ENCODE measurements at places on chromosomes 1 and 21.

GRCh38 chr1:112956544-112957132, 642 bp upstream of the SLC16A1 start:
- DNase-seq = no peak

DNA sequence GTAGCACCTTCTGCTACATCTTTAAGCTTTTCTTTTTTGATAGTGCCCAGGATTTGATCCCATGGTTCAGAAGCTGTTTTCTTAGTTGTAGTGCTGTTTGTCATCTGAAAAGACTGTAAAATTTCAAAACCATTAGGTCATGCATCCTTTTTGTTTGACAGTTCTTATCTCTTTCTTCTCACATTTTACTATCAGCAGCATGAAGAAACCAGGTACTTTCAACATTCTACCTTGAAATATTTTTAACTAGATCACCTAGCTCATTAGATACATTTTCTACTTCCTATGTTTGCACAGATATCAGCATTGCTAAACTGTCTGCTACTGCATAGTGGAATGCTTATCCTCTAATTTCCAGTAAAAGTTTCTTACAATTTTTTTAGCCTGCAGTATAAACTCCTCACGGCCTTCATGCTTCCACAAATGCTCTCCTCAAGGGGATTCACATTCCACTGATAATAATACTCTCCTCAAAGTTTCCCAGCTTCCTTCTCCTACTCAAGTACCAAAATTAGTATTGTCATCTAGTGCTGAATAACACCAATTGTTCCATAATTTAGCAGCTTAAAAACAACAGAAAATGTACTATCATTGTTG, 243.9 kb upstream of the ZRANB2 start:
- DNase-seq = no peak

- DNase-seq = no peak
Observed at GRCh38 chr1:12057382-12057781, 5.7 kb upstream of the TNFRSF8 start.

- no peak for DNase-seq
Observed at GRCh38 chr1:113875714-113876113, 4.2 kb upstream of the PTPN22 start.

- DNase-seq = no peak
Observed at GRCh38 chr1:21836010-21836409, 23.9 kb downstream of the LDLRAD2 start.

GRCh38 chr1:119735217-119735616, 23.5 kb downstream of the PHGDH start:
- DNase-seq = no peak

DNA sequence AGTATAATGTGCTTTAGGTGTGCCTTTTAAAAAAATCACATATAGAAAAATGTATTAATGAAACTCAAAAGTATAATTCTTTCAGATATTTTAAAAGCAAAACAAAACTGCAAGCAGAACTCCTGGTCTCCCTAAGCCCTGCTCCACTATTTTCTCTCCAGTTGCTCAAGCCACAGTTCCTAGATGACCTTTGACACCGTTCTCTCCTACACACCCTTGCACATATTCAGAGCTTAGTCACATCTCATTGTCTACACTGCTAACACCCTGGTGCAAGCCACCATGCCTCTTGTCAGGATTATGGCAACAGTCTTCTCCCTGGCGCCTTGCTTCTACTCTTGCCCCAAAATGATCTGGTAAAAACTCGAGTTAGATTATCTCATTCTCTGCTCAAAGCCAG, 50.2 kb upstream of the ROR1 start:
- DNase-seq = no peak

- no peak for DNase-seq
Observed at GRCh38 chr21:14734191-14734590, 188.1 kb upstream of the SAMSN1 start.

- no peak for DNase-seq
Observed at GRCh38 chr1:36590771-36591170, 108.1 kb upstream of the CSF3R start.

- no peak for DNase-seq
Observed at GRCh38 chr1:21936366-21937031, 611 bp downstream of the HSPG2 start.

GRCh38 chr1:194358208-194358581, 1171.8 kb upstream of the B3GALT2 start:
- DNase-seq = no peak

DNA sequence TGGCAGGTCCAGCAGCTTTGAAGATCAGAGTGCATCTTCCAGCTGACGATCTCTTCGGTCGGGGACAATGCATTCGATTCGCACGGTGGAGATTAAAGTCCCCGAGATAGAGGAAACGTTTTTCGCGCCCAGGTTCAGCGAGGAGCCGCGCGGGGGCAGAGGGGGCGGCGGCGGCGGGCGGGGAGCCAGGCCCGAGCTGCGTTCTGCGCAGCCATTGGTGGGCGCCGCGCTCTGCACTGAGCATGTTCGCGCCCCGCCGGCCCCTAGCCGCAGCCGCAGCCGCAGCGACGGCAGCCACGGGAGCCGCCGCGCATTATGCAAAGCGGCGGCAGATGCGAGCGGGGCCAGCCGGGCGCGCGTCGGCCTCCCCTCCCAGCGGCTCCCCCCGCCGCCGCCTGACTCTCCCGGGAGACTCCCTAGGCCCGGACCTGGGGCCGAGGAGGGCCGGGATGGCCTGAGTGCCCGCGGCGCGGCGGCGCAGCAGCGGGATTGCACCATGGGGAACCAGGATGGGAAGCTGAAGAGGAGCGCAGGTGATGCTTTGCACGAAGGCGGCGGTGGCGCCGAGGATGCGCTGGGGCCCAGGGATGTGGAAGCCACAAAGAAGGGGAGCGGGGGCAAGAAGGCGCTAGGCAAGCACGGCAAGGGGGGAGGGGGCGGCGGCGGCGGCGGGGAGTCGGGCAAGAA, at the start of gene FMN2:
TSS of gene FMN2 (plus strand) at position 270 of the 687 bp plus-strand sequence. CDS start at position 497, 227 bp downstream.
- DNase-seq = no peak

- DNase-seq = no peak
Observed at GRCh38 chr1:157311730-157312081, 173.5 kb upstream of the ETV3 start.

DNA sequence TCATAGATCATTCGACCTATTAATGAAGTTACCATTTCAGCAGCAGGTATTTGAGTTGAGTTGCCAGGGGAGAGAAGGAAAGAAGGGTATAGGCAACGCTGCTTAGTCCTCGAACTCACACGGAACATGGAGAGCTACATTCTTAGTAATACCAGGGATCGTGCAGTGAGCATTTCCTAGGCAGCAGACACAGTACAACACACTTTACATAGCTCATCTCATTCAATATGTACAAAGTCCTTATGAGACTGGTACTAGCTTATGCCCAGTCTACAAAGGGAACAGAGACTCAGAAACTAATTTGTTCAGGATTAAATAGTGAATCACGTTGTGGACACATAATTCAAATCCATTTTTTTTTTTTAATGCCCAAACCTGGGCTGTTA, 25.6 kb downstream of the IRF2BP2 start:
- no peak for DNase-seq

DNA sequence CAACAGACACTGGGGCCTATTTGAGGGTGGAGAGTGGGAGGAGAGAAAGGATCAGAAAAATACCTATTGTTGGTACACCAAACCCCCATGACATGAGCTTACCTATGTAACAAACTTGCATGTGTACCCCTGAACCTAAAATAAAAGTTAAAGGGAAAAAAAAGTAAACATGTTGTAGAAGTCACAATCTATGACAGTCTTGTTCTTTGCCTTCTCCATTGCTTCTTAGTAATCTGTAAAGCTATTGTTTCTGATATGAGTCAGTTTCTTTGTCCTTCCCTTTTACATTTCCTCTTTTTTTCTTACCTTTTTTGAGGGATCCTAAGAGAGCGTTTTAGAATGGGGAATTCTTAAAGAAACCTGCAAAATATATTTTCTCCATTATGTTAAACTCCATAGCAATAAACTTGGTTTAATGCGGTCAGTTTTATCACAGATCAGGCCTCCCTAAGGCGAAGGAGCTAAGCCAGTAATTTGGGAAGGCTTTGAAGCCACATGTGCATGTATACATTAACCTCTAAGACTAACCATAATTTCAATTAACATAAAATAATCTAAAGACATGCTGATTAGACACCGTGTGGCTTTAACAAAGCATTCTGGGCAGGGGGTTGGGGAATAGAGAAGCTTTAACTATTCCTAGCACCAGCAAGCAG, 77.8 kb upstream of the C1orf105 start:
- DNase-seq = no peak

- DNase-seq = no peak
Observed at GRCh38 chr1:97581614-97582051, 339.2 kb downstream of the DPYD start.

GRCh38 chr1:179586107-179586823, 5.4 kb upstream of the TDRD5 start:
- no peak for DNase-seq

DNA sequence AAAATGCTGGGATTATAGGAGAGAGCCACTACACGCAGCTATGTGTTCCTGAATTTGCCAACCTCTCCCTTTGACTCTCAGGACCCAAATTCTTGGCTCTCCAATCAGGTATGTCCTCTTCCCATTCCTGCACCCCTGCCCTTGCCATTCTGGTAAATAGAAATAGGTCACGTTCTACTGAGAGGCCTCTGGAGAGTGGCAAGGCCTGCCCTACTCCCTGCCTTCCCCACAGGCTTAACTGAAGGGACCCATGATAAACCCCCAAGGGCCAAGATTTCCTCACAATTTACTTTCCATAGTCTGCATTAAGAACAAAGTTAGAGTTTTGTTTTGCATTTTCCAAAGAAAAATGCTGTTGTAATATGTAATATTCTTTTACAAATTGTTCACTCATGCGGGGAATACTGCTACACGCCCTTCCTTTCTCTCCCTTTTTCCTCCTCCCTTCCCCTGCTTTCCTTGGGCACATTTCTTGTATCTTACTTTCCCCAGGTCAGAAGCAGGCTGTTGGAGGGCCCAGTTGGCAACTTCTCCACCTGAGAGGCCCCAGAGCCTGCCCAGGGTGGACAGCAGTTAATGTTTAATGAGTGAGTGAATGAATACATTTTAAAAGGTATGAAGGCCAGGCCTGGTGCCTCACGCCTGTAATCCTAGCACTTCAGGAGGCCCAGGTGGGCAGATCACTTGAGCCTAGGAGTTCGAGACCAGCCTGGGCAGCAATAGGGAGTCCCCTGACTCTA, 33.9 kb upstream of the PUM1 start:
- no peak for DNase-seq

DNA sequence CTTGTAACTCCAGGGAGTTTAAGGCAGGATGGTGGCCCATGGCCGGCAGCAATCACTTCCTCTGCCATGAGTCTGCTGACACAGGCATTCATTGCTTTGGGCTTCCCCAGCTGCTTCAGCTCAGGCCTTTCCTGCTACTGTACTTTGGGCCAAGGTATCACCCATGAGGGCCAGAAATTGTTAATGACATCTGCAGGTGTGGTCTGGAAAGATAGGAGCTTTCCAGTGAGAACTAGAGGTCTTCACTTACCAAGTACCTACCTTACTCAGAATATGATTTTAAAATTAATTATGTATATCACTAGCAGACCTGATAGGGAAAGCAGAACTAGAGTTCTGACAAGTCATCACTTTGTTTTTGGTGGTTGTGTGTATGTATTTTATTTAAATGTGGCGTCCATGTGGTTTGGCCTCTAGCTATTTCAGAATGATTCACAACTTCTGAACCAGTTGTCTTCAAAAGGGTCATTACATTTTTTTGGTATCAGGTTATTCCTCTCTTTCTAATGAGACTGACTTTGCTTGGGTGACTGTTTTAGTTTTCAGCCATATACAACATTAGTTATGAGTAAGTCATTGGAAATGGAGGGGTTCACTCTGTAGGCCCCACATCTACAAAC, 2.7 kb downstream of the RGL1 start:
- no peak for DNase-seq

DNA sequence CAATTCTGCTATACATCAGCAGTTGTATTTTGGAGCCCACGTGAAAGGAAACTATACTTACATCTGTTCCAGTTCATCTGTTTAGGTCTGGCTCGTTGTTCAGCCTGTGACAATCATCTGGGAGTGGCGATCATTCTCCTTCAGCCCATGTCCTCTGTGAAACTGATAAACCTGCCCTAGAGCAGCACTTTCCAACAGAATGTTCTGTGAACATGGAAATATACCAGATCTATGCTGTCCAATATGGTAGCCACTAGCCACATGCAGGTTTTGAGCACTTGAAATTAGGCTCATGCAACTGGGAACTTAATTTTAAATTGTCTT, 24.5 kb upstream of the COQ8A start:
- DNase-seq = no peak

- no peak for DNase-seq
Observed at GRCh38 chr1:230768903-230769570, 21.8 kb downstream of the CAPN9 start.

DNA sequence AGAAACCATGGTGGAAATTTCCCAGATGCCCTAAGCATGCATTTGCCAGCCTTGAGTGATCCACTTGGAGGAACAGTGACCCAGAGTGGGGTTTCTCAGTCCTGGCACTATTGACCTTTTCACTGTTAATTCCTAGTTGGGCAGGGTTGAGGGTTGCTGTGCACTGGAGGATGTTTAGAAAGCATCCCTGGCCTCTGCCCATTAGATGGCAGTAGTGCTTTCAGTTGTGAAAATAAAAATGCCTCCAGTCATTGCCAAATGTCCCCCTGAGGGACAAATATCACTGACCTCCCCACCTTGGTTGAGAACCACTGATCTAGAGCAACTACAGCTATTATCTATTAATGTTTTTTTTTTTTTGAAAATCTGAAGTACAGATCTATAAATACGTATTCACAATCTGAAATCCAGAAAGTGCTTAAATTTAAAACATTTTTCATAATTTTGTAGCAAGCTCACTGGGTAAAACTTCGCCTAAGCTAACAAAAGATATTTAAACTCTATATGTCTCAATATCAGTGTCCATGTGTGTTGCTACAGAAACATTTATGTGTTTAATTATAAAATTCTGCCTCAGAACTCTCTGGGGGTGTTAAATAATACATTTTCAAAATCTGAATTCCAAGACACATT, 27.3 kb downstream of the F3 start:
- no peak for DNase-seq

DNA sequence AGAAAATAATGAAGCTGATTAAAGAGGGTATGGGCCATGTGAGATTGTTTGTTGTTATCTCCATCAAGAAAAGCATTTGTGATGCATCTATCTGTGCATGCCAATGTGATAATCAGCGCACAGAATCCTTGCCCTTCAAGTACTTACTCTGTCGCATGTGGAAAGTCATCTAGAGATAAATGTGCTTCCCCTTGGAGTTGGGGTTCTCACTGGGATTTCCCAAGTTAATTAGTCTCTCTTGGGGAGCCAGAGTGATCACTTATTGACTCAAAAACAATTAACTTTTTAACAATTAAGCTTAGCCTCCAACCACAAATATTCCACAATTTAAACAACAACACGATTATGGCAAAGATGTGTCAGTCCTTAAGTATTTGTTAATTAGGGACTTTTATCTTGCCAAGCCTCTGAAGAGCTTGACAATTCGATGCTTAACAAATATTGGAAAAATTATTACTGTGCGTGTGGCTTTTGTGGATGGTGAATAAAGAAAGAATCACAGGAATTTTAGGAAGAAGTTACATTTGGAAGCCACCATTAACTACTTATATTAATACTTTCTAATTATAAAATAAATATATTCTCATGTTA, 17.5 kb downstream of the RHOU start:
- DNase-seq = no peak

- no peak for DNase-seq
Observed at GRCh38 chr1:178706432-178706831, 18.6 kb upstream of the RALGPS2 start.

Measured in cortex of kidney (tissue), 1 donor.